ENCODE measurements at places on chromosomes 6 and 20.
A peak's percentile ranks its signal among the peaks of the same experiment; 100 is the strongest.

DNA sequence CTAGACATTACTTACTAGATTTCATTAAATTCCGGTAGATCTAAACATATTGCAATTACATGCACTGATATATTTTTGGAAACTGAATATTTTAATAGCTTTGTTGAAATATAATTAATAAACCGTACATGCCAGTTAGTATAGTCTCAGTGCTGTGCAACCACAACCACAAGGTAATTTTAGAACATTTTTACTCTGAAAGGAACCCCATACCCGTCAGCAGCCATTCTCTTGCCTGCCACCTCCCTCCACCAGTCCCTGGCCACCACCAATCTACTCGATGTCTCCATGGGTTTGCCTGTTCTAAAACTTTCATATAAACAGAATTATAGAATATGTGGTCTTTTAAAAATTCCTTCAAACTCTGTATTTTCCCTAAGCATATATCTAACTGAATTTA, 293.9 kb downstream of the THBS2 start:
- no peak for DNase-seq

DNA sequence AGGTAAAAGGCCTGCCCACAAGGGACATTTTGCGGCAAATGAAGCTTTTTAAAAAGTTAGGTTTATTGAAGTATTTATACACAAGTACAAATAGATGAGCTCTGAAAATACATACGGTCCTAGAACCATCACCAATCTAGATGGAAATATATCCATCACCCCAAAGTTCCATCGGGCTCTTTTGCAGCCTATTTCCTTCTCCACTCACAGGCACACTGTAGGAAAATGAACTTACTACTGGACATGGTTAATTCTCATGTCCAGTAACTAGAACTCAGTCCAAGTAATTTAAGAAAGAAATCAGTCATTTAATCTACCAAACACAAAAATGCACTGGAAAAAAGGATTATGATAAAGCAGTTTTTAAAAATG, 6.2 kb downstream of the PCNA start:
- no peak for DNase-seq

- no peak for DNase-seq
These were observed 7.6 kb upstream of the EMILIN3 start for GRCh38 chr20:41373931-41374920.

DNA sequence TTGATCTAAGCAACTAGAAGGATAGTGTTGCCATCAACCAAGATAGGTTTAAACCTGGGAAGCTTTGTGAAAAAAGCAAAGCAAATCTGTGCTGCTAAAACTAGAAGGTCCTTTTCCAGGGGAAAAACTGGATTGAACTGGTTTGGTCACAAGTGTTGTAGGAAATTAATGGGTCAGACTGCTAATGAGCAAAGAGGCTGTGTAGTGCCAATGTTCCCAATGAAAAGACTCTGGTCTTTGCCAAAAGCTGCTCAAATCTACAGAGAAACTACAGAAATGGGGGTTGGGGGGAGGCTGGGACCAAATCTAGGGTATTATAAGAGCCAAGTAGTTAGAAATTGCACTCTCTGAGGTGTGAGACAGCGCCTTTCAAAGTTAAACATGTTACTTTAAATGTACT, 85.0 kb downstream of the PLCG1 start:
- DNase-seq: no peak

DNA sequence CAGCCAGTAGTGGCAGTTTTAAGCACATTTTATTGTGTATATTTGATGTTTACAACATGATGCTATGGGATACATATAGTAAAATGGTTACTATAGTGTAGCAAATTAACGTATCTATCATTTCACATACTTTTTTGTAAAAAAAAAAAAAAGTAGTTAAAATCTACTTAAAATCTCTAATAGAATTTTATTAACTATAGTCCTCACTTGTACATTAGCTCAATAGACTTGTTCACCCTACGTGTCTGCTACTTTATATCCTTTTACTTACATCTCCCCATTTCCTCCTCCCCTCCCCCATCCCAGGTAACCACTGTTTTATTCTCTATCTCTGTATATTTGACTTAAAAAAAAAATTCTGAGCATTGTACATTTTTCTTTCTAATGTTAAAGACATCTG, 23.0 kb downstream of the GTPBP2 start:
- no peak for DNase-seq

GRCh38 chr6:155248008-155249001, 15.5 kb upstream of the CLDN20 start:
- peak; percentile 45 for DNase-seq

GRCh38 chr6:130381459-130382380, 15.9 kb downstream of the TMEM200A start:
- no peak for DNase-seq

GRCh38 chr20:63848003-63848911, 13.0 kb upstream of the ABHD16B start:
- no peak for DNase-seq

DNA sequence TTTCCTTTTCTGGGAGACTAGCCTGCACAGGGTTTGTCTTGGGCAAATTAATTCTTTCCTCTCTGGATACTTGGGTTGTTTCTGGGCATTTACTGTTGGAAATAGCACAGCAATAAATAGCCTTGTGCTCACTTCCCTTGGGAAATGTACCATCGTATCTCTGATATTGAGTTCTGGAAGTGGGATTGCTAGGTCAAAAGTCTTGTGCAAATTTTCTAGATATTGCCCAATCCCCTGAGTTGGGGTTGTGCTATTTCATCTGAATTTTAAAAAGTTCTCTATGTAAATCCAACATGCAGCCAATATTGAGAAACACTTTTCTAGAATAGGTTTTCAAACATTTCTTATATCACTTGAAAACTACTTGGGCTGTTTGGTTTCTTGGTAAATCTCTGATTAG, 64.0 kb upstream of the ELOVL5 start:
- no peak for DNase-seq

GRCh38 chr6:54291146-54291545, 17.1 kb upstream of the TINAG start:
- no peak for DNase-seq

DNA sequence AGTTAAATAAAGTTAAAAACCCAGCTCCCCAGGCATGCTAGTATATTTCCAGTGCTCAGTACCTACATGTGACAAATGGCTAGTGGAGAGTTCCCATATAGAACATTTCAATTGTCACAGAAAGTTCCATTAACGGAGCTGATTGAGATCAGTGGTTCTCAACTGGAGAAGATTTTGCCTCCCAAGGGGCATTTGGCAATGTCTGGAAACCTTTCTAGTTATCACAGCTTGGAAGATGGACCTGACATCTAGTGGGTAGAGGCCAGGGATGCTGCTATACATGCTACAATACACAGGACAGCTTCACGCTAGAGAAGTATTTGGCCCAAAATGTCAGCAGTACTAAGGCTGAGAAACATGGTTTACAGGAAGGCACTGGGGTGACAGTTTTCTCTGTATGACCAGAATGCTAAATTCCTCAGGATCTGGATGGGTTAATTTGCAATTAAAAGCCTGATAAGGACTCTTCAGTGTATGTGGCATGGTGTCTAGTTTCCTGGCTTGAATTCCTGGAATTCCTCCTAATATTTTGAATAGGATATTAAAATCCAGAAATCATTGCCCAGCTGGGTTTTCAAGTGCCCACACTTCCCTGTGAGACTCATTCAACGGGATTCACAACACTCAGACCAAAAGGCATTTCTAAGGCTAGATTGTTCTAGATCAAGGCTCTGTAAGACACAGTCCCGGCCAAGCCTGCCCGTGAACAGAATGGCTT, 84.7 kb upstream of the SALL4 start:
- no peak for DNase-seq

DNA sequence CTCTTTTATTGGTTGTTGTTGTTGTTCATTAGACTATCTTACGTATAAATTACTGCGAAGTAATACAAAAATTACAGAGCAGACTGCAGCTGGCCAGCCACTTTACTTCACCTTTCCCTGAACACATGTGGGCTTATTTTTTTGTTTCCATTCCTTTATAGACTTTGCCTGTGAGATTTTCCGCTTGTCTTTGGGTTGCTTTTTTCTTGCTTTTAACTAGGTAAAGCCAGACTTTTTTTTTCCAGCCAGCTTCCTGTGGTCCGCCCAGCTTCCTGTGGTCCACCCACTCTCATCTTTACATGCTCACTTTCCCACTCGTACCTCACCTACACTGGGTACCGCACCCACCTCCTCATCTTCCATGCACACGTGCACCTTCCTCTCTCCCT, 79.0 kb downstream of the IPCEF1 start:
- no peak for DNase-seq

All from muscle of arm (tissue), 14 donors.